Spinal cord (tissue), 10 donors: ENCODE measurements at places on chromosomes 12 and 14. TPM values are rescaled to one million over a fixed set of nuclear protein-coding genes. Genes with fewer than 3 reads are reported as not detected.

TPPP2 gene
- not detected for total RNA-seq

DNA sequence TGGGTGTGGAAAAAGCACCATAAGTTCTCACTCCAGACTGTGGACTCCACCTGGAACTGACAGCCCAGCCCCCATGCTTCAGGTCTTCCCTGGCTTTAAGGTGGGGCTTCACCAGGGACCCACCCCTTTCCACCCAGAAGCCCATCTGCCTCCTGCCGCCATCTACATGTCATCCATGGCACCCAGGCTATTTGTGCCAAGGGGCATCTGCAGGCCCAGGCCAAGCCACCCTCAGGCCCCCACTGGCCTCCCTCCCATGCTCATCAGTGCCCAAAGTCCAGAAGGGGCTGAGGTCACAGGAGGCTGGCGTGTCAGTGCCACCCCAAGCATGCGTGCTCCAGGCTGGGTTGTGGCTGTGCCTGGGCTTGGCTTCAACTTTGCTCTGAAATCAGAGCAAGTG lies 212.2 kb upstream of the DIO3 start:
- no peak for DNase-seq

PPP1CC gene
- total RNA-seq = 152 TPM

GRCh38 chr14:43449291-43449690 lies 1057.8 kb downstream of the FSCB start:
- no peak for DNase-seq

- no peak for DNase-seq
Measured at GRCh38 chr14:39974036-39974435, 541.8 kb upstream of the FBXO33 start.

DNA sequence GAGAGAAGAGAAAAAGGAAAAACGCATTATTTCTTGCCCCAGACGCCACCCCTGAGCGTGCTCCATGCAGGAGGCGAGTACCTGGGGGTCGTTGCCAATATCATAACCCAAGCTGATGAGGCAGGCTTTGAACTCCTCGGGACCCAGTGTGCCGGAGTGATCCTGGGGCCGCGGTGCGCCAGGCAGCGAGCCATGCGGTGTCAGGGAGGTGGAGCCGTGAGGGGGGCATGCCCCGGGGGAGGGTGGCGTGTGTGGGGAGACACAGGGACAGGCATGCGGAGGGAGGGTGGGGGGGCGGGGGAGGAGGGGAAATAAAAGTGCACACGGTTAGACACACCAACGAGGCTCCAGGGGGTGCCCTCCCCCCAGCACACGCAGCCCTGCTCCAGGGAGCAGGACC lies 86.0 kb upstream of the ZFP36L1 start:
- DNase-seq = no peak
